Activated CD8-positive, alpha-beta T cell treated with anti-CD3 and anti-CD28 coated beads for 36 hours (primary cell): ENCODE measurements at places on chromosomes 11 and 22.
A peak's percentile ranks its signal among the peaks of the same experiment; 100 is the strongest.

GRCh38 chr11:46696212-46696558 is 4.2 kb downstream of the ARHGAP1 start:
- DNase-seq: no peak

GRCh38 chr11:3056296-3057068 is 741 bp downstream of the CARS1 start:
- DNase-seq: peak; percentile 70

DNA sequence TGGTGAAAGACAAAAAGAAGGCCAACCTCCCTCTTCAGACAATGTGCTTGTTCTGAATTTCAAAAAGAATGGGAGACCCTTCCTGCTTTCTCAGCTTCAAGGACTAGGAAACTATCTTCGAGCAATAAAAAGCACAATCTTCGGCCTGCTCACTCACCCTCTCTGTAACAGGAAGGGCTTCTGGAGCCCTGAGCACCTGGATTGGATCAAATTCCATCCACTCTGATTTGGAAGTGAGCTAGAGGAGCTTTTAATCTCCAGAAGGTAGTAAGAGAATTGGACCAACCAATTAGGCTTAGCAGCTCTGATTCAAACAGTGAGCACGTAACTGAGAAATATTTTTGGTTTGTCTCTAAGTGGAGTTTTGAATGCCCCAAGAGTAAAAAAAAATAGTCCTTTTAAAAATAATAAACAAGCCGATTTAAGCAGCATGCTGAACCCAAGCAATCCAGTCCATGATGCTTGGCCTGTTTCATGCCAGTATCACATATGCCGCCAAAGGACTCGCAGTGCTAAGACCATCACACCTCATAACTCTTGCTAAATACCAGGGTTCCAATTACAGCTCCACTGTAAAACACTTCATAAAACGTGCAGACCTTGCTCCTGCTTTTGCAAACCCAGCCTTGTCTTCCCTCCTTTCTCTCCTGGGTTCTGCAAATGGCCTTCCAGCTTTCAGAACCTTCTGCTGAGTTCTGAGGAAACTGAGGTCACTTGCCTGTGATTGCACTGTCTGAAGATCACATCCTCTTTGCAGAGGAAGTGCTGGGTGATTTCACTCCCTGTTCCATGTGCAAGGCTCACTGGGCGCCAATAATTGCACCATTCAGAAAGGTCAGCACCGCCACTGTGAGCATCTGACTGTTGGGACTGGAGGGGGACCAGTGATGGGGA is 74.4 kb downstream of the SLC1A2 start:
- peak; percentile 19 for DNase-seq

- no peak for DNase-seq
Observed at GRCh38 chr11:83676056-83676601, 390.0 kb upstream of the CCDC90B start.

GRCh38 chr11:65279741-65280440 is 18.1 kb downstream of the POLA2 start:
- peak; percentile 75 for DNase-seq

GRCh38 chr22:31937341-31937740 is 7.0 kb upstream of the YWHAH start:
- DNase-seq: no peak

DNA sequence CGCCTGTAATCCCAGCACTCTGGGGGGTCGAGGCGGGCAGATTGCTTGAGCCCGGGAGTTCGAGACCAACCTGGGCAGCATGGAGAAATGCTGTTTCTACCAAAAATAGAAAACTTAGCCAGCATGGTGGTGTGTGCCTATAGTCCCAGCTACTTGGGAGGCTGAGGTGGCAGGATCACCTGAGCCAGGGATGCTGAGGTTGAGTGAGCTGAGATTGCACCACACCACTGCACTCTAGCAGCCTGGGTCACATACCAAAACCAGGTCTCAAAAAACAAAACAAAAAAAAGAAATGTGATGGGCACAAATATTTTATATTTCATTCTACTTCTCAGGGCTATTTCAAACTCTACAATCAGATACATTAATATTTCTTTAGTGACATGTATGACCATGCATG is 25.7 kb downstream of the TTC17 start:
- DNase-seq: no peak

- DNase-seq: no peak
Observed at GRCh38 chr11:56916162-56916561, 72.6 kb upstream of the OR5AK2 start.

GRCh38 chr11:93801366-93801765 is 17.3 kb downstream of the MED17 start:
- DNase-seq: no peak

GRCh38 chr22:43154887-43155536 is 3.7 kb downstream of the TSPO start:
- DNase-seq: no peak

- DNase-seq: no peak
Observed at GRCh38 chr11:117418737-117419481, 91.3 kb downstream of the CEP164 start.

- DNase-seq: no peak
Observed at GRCh38 chr11:129849447-129850130, 33.9 kb downstream of the TMEM45B start.

GRCh38 chr11:134349109-134349801 is 17.5 kb downstream of the GLB1L2 start:
- no peak for DNase-seq

DNA sequence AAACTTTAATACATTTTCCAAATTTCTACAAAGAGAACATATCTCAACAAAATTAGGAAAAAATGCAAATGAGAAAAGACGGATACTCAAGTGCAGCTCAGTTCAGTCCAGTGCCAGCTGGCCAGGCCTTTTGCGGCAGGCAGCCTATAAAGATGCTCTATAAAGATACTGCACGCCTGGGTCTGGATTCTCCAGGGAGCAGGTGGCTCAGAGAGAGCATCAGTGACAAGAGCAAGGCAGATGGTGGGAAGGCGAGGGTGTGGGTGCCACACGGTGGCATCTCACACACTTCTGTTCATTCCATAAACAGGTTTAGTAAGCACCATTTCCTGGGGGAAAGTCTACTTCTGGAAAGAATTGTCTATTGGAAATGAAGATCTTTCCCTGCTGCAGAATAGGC is 18.1 kb upstream of the SCN3B start:
- no peak for DNase-seq

DNA sequence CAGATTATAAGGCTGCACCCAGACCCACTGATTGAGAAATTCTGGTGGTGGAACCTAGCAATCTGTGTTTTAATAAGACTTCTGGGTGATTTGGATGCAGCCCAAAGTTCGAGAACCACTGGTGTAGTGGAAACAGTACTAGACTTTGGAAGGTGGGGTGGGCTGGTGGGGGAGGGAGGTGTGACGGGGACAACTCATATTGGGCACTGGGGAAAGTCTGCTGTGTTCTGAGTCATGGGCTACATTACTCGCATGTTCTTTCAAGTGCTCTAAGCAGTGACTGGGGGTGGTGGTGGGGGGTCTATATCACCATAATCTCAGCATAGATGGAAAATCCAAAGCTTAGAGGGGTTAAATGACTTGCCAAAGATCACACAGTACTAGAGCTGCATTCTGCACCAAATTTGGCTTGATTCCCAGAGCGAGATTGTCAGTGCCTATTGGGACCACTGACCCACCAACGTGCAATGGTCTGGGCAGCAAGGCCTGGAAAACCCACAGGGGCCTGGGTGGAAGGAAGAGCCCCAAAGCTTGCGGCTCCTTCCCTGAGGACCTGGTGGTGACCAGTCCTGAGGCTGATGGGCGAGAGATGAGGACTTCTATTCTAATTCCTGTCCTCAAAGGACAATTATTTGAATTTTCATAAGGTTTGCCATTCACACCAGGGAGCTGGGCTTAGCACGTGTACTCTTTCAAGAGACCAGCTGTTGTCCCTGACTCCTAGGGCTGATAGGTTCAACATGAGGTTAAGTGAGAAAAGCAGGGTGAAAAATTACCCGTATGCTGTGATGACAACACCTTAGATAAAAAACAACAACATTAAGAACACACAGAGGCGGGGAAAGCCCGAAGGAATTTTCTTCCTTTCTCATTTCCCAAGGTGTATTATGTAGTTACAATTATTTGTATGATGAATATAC is 77.5 kb upstream of the NARS2 start:
- peak; percentile 78 for DNase-seq

DNA sequence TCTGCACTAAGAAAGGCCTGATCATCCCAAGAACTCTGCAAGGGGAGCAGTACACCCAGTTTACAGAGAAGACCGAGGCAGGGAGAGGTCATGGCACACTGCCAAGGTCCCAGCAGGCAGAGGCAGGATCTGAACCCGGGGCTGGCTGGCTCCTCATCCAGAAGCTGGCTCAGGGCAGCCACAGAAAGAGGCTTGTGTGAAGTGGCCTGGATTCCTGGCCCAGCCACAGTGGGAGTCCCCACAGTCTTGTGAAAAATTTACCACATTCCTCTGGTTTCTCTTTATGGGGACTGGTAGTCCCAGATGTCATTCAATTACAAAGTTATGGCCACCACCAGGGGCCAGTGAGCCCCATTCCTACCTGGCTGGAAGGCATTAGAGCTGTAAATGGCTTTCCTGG is 440.5 kb downstream of the MIAT start:
- DNase-seq: no peak

GRCh38 chr11:20599221-20600019 is at the start of gene SLC6A5:
TSS of gene SLC6A5 (plus strand) at chr11:20599608. CDS start at chr11:20599673, 65 bp downstream.
- DNase-seq: peak; percentile 63

- DNase-seq: no peak
Observed at GRCh38 chr11:70608568-70609470, 210.5 kb downstream of the CTTN start.

DNA sequence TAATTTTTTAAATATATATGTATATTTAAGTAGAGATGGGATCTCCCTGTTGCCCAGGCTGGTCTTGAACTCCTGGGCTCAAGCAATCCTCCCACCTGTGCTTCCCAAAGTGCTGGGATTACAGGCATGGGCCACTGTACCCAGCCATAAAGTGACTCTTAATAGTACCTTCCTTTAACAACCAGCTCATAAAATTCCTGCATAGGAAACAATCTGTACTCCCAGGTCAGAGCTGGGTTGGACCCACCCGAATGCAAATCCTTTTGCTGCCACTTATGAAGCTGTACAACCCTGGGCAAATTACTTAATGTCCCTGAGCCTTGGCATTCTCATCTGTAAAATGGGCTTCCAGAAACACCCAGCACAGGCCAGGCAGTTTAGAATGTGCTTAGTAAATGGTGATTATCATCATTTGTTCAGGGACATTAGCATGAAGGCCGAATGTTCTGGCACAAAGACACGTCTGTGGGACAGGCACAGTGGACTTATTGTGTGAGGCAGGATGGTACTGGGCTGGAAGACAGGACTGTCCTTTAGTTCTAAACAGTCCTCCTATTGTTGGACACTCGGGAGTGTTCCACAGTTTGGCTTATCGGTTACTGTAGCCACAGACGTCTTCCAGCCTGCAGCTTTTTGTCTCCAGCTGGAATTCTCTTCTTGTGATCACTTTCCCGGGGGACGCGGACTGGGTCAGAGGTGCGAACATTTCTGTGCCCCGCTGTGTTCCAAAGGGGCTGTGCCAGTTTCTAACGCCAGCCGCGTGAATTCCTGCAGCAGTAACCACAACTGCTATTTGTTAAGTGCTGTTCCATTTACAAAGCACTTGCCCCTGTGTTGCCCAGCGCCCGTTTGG is 6.0 kb downstream of the PDXP start:
- no peak for DNase-seq

DNA sequence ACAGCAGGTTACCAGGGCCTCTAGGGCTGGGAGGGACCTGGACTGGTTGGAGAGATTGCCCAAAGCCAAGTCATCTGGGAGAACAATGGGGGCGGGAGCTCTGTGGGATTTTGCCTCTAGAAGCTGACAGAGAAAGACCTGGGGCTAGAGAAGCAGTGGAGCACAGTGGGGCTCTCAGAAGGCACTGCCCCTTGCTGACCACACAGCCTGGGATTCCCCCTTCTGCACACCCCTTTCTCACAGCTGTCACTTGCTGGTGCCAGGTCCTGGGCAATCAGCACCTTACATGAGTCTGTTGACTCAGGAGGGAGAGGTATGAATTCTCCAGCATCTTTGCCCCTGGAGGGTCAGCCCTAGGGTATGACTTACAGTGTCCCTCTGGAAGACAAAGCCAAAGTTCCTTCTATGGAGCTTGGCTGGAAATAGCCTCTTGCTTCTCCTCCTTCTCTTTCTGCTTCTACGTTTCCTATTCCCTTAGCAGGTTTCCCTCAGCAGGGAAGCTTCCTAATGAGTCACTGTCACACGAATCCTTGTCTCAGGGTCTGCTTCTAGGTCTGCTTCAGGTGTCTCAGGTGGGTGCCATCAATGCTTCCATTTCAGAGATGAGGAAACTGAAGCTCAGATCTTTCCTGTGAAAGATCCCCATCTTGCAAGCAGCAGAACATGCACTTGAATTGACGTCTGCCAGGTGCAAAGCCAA is 27.0 kb downstream of the GDPD5 start:
- no peak for DNase-seq

DNA sequence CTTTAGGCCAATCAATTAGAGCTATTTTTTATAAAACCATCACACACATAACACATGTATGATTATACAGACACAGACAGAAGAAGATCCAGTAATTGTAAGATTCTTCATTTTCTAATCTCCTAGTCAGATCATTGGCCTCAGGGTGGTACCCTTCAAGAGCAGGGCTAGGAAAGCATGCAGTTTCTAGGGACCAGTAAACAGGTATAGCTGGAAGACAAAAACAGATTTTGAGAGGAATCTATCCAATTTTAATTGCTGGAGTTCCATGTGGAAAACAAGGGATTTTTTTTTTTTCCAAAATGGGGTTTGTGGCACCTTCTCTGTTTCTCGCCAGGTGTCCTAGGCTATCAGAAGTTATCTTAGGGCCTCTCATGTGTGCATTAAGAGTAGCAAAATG is 29.6 kb downstream of the METTL15 start:
- no peak for DNase-seq

DNA sequence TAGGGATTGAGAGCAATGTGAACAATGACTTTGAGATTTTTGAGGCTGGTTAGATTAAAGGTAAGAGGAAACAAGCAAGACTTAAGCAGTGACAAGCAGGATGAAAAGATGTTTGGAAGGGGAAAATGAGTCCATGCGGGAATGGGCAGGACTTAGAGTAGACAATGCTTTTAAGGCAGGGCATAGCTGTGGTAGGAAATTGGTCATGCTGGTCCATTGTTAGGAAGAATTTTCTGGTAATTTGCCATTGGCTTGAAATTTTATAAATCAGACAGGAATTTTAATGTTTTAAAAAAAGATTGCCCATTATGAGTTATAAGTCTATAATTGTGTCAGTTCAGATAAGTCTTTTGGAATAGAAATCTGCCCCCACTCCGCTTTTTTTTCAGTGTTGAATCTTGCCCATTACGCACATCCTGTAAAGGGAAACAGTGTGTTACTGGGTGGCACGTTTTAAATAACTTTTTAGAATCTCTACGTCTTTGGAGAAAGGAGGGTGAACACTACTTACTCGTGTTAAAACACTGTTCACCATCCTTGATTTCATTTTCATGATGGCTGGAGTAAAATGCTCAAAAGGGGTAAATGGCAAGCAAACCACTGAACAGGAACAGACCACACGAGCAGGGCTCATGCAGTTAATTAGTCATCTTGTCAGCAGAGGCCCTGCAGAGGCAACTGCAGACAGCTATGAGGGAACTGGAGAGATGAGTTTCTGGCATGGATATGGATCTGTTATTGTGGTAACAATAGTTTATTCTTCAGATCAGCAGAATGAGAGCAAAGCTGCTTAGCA is 25.0 kb downstream of the SWAP70 start:
- DNase-seq: peak; percentile 46

- DNase-seq: no peak
Observed at GRCh38 chr11:122601141-122602125, 54.1 kb upstream of the UBASH3B start.
